Renal pelvis (tissue), 12 donors: ENCODE measurements at places on chromosomes 13 and 19. TPM values are rescaled to one million over a fixed set of nuclear protein-coding genes. Genes with fewer than 3 reads are reported as not detected.
A peak's percentile ranks its signal among the peaks of the same experiment; 100 is the strongest.

Gene LHB
- not detected for polyA plus RNA-seq

Gene MYH14
- polyA plus RNA-seq = 25.8 TPM

GRCh38 chr19:33559996-33560395 is 38.4 kb upstream of the PEPD start:
- no peak for DNase-seq

Gene ABHD13
- 13.5 TPM for polyA plus RNA-seq

Gene KIR2DL3
- polyA plus RNA-seq = not detected

- no peak for DNase-seq
Measured at GRCh38 chr13:63774133-63774532, 2358.5 kb upstream of the PCDH20 start.

- DNase-seq = no peak
Measured at GRCh38 chr13:110942248-110942981, 27.5 kb upstream of the ANKRD10 start.

Gene MBD3L2
- not detected for polyA plus RNA-seq

Gene TUBB4A
- 35.2 TPM for polyA plus RNA-seq

GRCh38 chr13:93318534-93319254 is 92.1 kb downstream of the GPC6 start:
- no peak for DNase-seq

- DNase-seq = no peak
Measured at GRCh38 chr13:58587183-58587582, 955.6 kb downstream of the PCDH17 start.

DNA sequence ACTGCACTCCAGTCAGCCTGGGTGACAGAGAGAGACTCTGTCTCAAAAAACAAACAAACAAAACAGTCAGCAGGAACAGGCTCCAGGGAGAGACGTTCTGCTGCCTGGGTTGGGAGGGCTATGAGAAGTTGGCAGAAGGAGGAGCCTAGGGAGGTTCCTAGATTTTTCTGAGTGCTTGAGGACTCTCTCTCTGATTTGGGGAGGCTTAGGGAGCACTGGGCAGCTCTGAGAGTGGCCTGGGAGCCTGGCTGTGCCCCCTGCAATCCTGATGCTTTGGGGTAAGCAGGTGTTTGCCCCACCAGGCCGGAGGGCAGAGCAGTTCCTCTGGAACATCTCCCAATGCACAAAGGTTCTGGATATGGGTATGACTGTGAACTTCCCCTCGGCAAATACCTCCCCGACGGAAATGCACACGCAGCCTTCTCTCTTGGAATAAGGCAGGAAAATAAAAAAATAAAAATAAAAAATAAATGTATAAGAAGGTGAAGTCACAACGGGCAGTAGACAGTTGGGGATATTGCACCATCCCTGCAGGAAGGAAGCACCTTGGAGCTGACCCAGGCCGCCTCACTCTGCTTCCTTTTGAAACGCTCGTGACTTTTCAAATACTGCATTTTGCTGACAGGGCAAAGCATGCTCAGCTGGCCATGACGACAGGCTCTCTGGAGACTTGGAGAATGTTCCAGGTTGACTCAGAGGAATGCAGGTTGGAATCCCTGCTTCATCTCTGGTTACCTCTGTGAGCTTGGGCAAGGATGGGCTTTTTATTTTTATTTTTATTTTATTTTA is 26.5 kb upstream of the HOMER3 start:
- peak; percentile 74 for DNase-seq

DNA sequence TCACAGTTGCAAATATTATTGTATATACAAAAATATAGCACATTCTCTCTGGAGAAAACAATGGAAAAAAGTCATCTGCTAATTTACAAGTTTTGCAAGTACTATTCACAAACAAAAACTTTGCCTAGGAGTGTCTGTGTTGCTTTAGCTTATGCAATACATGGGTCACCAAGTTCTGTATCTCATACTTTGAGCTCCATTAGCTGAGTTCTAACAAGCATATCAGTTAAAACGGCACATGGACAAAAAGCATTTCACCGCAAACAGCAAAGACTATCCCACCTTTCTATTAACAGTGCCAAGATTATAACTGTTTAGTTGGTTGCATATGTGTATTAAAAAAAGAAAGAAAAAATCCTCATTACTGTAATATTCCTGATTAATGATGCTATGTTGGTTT is 4.6 kb downstream of the SPRY2 start:
- no peak for DNase-seq

Gene WDR88
- 1.8 TPM for polyA plus RNA-seq

GRCh38 chr13:93977986-93978385 is 501.5 kb downstream of the DCT start:
- DNase-seq = no peak

Gene AKAP8L
- 109 TPM for polyA plus RNA-seq

- peak; percentile 81 for DNase-seq
Measured at GRCh38 chr13:43023289-43023963, at the start of gene DNAJC15. Gene DNAJC15 (plus strand): TSS chr13:43023586. CDS start chr13:43023627, 41 bp downstream.

DNA sequence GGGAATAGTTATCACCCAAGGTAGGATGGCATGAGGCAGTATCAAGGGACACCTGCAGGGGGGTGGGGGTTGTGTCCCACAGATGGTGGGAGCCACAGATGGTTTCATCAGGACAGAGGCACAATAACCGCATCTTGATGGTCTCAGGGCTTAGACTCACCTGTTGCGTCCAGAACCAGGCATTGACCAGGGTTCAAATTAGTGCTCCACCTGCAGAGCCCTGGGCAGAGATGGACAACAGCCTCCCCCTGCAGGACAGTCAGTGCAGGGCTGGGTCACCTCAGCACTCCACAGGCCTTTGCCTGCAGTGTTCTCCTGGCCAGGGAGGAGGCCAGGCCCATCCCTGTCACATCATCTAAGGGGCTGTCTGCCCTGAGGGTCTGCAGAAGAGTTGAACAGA is 14.5 kb upstream of the CEACAM1 start:
- no peak for DNase-seq

DNA sequence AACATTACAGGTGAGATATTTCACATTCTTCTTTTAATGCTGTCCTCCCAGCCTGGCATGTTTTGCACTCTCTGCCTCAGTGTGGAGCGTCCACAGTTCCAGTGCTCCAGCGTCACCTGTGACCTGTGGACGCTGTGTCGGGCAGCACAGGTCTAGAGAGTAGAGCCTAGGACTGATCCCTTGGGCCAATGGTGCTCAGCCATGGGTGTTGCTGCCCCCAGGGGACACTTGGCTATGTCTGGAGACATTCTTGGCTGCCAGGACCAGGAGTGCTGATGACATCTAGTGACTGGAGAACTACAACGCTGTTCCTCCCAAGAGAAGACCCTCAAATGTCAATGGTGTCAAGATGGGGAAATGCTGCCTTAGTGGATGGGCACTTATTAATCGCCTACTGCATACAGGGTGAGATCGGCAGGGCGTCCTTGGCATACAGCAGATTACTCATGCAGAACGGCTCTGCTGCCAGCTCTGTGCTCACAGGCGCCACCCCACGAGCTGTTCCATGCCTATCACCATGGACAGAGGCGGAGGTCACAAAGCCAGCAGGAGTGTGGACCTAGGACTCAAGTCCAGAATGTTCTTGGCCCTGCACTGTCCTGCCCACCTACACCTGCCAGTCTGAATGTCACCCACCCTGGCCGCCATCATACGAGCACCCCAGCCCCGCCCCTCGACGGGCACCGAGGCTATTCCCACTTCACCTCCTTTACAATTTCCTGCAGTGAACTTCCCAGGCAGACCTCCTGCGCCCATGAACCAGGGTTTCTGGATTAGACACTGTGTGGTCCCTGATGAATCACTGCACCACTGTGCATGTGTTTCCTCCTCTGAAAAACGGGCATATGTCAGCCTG is 13.9 kb upstream of the MADCAM1 start:
- no peak for DNase-seq

DNA sequence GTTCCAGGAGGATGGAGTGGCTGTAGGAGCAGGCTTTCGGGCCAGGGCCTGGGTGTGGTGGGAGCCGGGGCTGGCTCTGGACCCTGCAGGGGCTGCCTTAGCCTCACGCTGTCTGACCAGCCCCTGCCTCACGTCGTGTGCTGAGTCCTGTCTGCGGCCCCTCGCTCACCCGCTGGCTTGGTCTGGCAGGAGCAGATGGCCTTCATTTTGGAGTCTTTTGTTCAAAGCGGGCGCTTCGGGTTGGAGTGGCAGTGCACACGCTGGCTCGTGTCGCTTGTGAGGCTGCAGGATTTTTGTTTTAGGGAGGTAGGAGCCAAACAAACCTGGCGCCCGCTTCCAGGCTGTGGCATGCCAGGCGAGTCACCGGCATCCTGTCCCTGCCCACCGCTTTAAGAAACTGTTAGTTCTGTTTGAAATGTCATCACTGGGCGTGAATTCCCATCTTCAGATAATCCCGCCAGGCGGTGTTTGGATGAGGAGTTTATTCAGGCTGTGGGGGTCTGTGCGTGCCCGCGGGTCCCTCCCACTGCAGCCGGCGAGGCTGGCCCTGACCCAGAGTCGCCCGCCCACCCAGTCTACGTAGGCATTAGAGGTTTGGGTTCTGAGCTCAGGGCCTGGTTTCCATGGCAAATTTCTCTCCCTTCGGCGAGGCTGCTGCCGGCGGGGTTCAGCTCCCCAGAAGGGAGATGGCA is 89.8 kb downstream of the KDM4B start:
- DNase-seq = no peak

DNA sequence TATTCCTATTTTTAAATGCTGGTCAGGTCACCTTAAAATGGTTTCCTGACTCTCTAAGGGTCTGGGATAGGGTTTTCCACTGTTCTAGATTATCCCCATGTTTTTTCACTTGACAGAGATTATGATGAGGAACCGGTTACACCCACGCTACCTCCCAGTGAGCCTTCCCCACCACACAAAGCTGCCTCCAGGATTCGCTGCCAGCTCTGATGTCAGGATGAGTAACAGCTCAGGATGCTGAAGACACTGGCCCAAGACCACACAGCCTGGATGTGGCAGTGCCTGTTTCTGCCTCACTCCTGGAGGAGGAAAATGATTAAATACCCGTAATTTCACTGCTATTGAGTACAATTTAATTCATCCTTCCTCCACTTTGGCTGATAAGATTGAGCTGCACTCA is 22.9 kb downstream of the ZNF114 start:
- DNase-seq = no peak

Gene SOX1
- polyA plus RNA-seq = not detected

DNA sequence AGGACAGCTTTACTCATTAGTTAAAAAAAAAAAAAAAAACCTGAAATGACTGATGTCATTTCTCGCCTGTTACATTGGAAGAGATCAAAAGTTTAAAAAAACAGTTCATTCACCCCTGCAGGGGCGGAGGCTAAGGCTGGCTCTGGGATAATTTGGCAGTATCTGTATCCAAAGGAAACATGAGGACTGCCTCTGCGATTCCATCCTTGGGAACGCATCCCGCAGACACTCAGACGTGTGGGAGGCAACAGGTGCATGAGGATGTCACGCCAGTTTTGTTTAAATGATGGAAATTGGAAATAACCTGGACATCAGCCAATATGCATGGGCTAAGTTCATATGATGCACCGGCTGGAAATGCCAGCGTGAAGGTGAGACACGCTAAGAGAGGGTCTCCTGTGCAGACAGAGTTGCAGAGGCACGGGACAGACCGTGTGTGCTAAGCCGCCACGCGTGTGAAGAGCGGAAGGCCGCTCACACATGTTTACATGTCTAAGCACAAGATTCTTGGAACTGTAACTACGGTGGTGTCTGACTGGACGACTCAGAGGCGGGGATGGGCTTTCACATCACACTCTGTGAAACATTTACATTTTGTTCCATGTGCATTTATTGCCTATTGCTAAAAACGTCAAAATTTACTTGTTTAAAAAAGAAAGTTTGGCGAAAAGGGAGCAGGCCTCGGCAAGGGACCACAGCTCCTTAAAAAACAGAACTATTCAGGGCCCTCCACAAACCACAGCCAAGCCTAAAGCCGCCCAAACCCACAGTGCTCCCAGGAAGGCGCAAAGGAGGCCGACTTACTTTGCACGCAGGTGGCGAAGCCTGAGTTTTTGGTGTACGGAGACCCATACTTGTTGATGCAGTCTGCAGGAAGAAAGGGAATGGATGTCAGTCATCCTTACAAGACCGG is 17.9 kb downstream of the GAS6 start:
- DNase-seq = no peak
